Stimulated activated CD4-positive, alpha-beta T cell treated with anti-CD3 and anti-CD28 coated beads, Interleukin-15, amount 100 ng/mL, for 24 hours (primary cell): ENCODE measurements at places on chromosomes 6 and 20.

GRCh38 chr20:17693444-17694001 is 6.2 kb upstream of the BANF2 start:
- DNase-seq: no peak

GRCh38 chr6:43308101-43308989 is at the start of gene CRIP3:
TSS of gene CRIP3 (minus strand) at chr6:43308826. CDS start at chr6:43308792, 34 bp downstream.
- DNase-seq: peak; percentile 77

GRCh38 chr6:166286839-166287271 is 21.3 kb downstream of the PRR18 start:
- DNase-seq: no peak

DNA sequence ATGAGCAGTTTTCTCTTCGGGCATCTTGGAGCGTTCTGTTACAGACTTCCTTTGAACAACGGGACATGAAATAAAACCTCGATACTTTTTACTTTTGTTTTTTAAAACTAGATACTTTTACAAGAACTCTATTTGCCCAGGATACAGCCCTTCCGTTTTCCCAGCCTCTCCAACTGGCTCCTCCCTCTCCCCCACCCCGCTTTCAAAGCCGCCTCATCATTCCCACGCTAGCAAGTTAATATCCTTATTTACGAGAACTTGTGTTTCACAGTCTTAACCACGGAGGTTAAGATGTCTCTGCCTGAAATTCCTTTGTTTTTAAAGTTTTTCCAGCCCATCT is 241 bp upstream of the CFAP206 start:
- no peak for DNase-seq

- DNase-seq: peak; percentile 90
These were observed at the start of gene TRIM27 for GRCh38 chr6:28923318-28924102. TSS of gene TRIM27 (minus strand) at chr6:28923985. CDS start at chr6:28923632, 353 bp downstream.

- no peak for DNase-seq
These were observed 3.3 kb upstream of the THEMIS start for GRCh38 chr6:127904160-127904559.

DNA sequence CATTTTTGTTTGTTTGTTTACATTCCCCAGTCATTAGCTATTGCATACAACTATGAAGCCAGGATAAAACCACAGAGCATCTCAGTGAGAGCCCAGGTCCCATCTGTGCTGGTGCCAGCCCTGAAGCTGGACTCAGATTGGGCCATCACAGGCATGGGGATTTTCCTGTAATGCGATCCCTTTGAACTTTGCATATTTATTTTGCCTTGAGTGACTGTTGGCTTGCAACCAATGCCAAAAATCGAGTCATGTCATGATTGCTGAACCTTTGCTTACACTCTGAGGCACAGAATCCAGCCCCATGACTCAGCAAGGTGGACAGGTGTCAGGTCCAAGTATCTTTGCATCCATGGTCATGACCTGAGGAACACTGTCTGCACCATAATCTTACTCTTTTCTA is 46.2 kb upstream of the GGTLC1 start:
- no peak for DNase-seq

DNA sequence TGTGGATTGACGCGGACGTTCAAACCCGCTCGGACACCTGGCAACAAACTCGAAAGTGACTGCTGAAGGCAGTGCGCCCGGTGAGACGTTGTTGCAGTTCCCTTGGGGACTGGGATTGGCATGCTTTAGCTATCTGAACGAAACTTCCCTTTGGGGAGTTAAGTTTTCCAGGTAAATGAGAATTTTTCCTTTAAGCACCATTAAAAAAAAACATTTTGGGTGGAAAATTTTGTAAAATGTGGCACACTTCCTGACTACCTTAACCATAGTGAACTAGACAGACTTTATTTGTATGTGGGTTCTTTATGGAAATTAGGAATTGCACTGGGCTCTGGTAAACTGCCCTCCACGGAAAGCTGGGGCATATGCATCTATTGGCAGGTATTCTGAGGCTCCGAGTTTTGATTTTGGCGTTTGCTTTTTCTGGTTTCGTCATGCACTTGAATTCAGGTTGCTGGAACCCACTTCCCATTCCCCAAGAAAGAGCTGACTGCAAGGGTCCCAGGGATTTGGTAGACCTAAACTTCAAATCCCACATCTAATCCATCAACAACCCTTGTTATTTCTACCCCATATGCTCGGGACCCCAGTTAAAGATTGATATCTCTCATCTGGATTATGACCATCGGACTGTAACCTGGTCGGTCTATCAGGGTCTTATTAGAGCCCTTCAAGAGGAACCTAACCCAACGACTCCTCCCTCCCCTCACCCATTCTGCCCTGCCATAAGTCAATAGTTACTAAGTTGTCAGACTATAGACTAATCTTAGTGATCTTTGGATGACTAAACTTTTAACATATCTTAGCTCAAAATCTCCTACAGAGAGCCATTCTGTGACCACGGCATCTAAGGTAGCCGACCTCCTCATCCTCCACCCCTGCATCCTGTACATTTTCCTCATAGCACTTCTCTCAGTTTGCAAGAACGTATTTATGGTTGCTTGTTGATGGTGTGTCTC is 800 bp upstream of the DYNLT1 start:
- peak; percentile 40 for DNase-seq

GRCh38 chr6:56683882-56684281 is 41.2 kb upstream of the DST start:
- DNase-seq: no peak

- peak; percentile 81 for DNase-seq
These were observed 1.5 kb downstream of the SIGLEC1 start for GRCh38 chr20:3710703-3711483.

- DNase-seq: no peak
These were observed 12.2 kb downstream of the LYRM4 start for GRCh38 chr6:5248302-5249098.

DNA sequence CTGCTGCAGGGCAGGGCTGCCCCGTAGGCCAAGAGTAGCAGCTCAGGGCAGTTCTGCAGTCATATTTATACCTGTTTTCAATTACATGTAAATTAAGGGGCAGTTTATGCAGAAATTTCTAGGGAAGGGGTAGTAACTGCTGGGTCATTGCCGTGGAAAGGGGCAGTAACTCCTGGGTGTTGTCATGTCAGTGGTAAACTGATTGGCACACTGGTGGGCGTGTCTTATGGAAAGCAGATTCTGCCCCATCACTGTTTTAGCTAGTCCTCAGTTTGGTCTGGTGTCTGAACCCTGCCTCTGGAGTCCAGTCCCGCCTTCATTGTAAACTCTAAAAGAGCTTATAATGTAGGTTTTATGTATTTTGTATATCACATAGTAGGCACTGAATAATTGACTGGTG is 22.1 kb downstream of the MAP3K4 start:
- no peak for DNase-seq

DNA sequence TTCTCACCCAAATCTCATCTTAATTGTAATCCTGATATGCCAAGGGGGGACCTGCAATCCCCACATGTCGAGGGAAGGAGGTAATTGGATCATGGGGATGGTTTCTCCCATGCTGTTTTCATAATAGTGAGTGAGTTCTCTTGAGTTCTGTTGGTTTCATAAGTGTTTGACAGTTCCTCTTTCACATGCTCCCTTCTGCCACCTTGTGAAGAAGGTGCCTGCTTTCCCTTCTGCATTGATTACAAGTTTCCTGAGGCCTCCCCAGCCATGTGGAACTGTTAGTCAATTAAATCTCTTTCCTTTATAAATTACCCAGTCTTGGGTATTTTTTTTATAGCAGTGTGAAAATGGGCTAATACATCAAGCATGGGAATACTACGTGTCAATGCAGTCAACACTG is 925.0 kb upstream of the MAN1A1 start:
- DNase-seq: no peak

- no peak for DNase-seq
These were observed 229.9 kb downstream of the ADGRG6 start for GRCh38 chr6:142531727-142532126.

DNA sequence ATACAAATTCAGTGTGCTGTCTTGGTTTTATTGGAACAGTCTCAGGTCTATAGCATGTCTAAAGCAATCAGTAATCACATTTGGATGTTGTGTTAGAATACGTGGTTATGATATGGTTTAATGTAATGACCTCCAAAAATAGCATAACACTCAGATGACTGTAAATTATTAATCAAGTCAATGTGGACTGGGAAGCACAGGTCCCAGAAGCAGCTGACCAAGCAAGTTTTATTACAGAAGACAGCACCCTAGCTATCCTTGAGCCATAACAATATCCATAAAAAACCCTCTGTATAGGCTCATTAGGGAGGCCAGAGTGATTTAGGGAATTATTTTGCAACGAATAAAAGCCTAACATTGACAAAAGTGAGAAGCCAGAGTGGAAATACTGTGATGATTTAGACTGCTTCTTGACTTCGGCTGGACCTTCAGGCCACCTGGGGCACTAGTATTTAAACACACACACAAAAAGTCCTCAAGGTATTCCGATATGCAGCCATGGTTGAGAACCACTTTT is 66.9 kb downstream of the RSPH3 start:
- DNase-seq: no peak

- no peak for DNase-seq
These were observed 50.0 kb downstream of the IL20RA start for GRCh38 chr6:136994782-136995181.

DNA sequence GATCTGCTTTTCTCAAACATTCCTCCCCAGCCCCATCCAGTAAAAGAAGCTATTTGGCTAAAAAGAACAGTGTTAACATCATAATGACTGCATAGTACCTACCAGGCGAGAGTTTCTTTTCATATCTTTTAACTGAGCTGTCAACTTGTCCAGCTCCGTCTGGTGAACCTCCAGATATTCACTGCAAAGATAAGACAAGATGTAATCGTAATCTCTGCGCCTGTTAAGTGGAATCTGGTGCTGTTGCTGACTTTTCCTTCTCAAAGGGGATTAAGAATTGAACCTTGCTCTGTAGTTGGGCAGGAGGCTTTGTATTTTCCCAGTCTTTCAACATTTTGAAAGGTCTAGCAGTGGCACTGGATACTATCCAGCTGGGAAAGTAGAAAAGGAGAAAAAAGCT is 63.0 kb downstream of the RIPOR2 start:
- no peak for DNase-seq

- peak; percentile 37 for DNase-seq
These were observed at the start of gene VSTM2L for GRCh38 chr20:37902504-37903313. TSS of gene VSTM2L (plus strand) at chr20:37903127. CDS start at chr20:37903351, 224 bp downstream.

DNA sequence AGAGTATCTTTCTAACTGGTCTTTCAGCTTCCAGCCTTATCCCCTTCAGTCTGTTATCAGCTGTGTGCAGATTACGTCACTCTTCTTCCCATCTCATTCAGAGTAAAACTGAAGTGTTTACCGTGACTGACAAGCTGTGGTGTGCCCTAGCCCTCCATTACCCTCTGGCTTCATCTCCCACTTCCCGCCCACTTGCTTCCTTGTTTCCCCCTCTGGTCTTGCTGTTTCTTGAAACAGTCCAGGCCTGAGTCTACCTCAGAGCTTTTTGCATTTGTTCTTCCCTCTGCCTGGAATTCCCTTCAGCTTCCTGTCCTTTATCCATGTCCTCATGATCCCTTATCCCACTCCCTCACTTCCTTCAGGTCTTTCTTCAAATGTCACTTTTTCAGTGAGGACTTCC is 66.9 kb downstream of the CARMIL1 start:
- no peak for DNase-seq

DNA sequence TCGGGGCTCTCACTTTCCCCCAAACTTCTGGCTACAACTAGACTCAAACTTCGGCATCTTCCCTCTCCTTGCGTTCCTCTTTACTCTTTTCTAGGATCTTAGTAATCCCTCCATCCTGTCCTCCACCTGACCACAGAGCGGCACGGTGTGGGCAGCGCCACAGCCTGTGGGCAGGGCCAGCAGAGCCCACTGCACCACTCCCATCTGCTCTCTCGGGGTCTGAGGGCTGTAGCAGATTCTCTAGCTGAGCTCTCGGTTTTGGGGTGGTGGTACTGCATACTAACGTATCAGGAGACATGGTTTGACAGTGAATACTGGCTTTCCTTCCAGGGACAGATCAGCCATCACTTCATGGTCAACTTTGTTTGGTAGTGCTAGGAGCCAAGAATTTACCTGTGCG is 57.4 kb downstream of the EZR start:
- DNase-seq: no peak

DNA sequence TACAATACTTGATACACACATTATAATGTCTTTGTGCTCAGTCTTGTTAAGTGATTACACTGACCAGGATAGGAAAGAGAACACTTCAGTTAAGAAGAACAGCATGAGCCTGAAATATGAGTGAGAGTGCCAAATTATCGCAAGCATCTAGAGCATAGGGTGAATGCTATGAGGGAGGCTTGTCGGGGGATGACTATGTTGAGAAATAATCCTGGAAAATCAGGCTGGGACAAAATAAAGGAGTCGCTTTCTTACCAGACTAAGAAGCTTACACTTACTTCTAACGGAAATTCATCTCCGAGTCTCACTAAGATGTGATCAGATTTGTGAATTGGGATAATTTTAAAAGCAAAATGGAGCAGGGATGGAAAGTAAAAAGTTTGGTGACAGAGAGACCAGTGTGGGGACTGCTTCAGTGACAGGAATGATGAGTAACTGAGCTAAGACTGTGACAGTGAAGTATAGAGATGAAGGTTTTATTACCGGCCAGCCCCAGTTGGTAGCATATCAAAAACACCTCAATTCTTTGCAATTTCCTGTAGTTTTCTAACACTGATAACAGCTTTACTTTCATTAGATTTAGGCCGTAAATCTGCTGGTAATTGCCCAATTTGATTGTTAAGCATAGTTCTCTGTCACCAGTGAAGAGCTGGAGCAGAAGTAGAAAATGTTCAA is 48.4 kb upstream of the DEFB112 start:
- DNase-seq: no peak

DNA sequence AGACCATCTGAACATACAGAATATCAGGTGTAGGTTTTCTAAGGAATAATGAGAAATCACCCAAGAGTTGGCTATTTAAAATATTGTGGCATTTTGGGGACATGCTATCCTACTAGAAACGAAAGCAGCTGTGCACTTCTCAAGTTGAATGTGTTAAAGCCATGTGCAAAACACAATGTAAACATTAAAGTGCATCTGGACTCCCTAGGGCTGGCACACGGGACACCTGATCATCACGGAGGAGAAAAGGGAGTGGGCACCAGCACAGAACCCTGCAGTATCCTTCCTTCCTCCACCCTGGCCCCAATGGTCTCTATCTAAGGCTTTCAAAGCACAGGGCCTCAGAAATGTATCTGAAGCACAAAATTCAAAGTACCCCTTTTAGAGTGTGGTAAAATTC is 94.3 kb downstream of the INSM1 start:
- DNase-seq: no peak

DNA sequence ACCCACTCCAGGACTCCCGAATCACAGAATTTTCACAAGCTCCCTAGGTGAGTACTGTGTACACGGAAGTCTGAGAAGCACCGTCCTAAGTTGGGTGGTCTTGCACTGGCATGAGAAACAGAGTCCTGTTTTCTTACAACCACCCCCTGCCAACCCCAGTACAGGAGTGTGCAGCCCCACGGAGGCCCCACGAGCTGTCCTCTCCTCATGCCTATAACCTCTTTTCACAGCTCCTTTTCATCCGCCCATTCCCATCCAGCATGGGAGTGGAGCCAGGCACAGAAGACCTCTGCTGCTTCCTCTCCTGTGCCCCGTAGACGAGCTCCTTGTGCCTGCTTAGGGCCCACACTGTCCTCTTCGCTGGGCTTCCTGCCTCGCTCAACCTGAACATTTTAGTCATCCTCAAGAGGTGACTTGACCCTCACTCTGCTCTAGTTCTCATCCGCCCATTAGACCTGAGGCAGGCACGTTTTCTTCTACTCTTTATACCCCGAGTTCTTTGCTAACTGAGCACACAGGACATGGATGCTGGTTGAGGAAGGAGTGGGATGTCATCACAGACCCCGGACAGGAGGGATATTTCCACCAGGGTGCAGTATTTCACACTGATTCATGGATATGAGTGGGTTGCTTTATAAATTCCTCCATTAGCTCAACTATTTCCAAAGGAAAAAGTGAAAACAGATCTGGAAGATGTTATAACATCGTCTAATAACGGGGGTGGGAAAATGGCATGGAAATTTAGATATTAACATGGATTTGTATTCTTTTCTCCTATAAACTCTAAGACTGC is 160.5 kb downstream of the TTLL2 start:
- no peak for DNase-seq
